Left colon (tissue), 2 donors: ENCODE measurements at places on chromosomes 7 and 10.

GRCh38 chr7:139106959-139107358 lies 2.6 kb downstream of the ZC3HAV1 start:
- DNase-seq, result no peak

DNA sequence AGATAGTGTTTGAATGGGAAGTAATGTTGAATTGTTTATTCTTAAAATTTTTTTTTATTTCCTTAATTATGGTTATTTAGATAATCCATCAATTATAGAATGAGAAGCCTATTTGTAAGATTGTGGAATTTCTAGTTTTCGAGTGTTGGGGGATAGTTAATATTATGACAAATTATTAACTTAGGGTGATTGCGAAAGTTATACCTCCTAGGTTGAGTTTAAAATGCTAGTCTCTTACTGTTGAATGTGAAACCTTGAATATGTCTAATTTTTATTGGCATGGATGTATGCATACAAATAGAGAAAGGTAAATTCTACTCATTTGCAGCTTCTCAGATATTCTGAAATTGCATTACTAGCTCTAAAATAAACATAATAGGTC lies 43.2 kb downstream of the BICC1 start:
- DNase-seq, result no peak

DNA sequence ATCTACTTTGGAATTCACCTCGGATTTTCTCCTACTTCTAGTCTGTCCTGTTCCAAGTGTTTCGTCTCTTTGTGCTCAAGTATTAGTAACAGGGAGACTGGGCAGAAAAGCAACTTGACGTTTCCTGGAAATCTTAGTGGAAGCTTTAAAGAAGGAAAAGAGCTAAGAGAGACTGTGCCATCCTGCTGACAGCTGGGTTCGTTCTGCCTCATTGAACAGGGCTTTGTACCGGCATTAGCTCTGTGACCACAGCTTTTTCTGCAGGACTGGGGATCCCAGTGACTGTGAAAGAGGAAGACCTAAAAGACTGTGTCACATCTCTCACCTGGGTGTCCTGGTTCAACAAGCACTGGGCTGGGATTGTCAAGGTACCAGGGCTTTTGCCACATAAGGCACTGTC lies 70.8 kb upstream of the CDCA7L start:
- no peak for DNase-seq

DNA sequence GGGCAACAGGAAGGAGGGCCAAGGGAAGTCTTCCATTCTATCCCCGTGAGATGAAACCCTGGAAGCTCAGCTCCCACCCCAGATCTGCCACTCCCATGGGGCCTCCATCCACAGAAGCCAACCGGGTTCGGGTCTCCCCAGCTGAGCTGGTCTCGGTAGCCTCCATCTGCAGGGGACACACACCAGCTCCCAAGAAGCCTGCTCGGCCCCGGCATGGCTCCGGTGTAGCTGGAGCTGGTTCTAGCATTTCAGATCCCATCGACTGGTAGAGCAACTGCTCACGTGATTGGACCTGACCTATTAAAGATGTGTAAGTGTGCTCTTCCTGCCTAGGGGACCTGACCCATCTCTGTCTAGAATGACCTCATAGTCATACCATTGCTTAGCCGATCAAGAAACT lies 138.0 kb downstream of the PRKAG2 start:
- DNase-seq, result no peak

DNA sequence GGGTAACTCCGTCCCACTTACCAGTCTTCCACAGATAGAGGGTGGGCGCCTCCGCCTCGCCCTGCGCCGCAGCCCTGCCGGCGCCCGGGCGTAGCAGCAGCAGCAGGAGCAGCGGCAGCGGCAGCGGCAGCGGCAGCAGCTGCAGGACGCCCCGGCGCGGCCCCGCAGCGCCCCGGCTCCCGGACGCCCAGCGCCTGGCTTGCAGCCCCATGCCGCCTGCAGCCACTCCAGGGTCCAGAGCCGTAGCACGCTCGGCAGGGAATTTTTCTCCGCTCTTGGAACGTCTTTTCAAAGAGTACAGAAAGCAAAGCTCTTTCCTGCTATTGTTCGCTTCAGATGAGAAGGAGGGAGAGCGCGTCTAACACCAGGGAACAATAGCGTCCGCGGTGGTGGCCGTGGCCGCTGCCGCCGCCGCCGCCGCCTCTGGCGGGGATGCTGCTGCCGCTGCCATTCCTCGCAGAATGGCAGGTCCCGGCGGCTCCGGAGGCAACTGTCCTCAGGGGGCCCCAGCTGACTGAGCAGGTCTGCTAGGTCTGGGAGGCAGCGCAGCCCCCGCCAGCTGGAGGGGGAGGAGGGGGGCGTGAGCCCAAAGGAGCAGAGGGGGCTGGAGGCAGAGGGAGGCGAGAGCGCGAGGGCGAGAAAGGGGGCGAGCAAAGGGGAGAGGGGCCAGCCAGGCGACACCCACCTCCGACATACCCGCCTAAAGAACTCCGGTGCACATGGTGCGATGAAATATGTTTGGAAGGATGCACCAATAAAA lies at the start of gene THSD7A:
Gene THSD7A, minus strand, starts transcription at position 463 of the 760 bp plus-strand sequence. Its CDS starts 252 bp downstream, at position 211.
- DNase-seq, result no peak

- no peak for DNase-seq
These were observed 36.6 kb downstream of the TCERG1L start for GRCh38 chr10:131274883-131275282.

GRCh38 chr7:83259064-83259463 lies 96.4 kb upstream of the PCLO start:
- DNase-seq, result no peak

DNA sequence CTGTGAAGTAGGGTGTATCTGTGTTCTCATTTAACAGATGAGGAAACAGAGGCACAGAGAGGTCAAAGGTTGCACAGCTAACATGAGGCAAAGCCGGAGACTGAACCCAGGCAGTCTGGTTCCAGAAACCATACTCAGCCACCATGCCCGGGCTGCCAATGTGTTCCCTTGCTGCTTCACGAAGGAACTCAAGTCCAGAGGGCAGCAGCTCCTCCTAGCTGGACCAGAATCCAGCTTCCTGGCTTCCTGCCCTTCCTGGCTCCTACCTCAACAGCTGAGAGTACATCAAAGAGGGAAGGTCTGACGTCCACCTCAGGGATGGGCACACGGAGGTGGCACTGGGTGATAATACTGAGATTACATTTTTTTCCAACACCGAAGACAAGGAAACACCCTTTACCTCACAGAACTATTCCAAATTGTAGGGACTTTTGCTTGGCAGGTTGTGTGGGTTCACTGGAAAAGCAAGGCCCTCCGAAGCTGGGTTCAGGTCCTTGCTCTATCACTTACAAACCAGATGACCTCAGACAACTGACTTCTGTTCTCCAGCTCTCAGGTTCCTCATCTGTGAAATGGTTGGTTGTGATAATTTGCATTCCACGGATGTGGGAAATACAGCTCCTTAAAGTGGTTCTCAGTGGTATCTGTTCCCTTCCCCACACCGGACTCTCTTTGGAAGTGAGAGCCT lies 154.1 kb upstream of the ZMIZ1 start:
- DNase-seq, result no peak

DNA sequence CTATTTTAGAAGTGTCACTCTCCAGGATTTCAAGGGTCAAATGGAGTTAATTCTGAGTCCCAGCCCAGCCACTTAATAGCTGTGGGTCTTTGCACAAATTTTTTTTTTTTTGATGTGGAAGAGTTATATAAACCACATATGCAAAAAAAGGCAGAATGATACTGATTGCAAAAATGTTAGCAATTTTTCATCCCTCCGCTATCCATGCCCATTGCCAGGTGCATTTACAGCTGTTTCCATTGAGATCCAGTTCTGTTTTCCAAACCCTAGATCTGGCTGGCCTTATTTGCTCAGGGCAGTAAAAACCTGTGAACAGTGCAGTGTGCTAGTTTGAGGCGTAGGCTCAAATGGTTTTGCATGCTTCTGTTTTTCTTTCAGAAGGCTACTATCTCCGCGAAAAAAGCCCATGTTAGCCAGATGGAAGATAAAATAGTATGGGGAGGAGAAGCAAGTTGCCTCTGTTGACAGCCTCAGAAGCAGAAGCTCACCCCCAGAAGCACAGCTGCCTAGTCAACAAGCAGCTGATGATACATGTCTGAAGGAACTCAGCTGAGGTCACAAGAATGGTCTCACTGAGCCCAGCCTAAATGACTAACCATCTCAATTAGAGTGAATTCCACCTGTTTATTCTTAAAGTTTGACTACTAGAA lies 997 bp upstream of the ZNF138 start:
- DNase-seq, result no peak

DNA sequence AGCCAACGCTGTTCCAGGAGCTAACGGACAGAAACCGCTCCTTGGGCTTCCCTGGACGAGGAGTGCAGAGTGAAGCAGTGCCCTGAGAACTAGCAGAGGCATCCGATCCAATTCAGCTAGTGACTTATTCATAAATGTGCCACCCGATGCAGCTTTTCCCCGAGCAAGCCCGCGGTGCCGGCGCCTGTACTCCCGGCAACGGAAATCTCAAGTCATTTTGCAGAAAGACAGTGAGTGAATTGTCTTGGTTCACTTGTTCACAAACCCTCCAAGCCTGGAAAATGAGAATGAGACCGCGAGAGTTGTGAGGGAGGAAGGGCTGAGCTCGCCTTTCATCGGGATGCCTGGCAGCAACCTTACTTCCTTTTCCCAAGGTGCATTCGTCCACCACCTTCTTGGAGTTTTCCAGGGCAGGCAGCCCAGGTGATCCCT lies 87.5 kb downstream of the COBL start:
- DNase-seq, result no peak

DNA sequence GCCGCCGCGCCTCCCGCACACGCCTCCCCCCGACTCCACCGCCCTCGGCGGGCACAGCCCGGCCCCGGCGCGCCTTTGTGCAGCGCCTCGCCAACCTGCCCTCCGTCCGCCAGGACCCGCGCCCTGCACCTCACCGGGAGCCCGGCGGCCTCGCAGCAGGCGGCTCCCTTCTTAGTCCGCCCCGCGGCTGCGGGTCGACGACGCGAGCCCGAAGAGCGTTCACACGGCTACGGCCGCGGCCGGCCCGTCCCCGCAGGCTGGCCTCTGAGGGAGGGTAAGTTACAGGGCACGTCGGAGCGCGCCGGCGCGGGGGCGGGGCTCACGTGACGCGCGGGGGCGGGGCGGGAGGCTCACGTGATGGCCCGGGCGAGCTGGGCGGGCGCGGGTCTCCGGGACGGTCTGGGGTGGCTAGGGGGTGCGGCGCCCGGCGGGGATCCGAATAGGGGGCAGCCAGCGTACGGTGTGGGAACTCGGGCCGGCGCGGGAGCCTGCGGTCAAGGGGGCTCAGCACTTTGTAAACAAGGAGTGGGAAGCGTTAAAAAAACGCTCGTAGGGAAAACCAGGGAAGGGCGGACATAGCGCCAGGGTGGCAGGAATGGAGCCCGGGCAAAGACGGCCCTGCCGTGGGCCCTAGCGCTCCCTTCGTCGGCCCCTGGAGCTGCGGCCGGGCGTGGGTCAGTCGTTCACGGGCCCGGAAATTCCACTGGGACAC lies at the start of gene ARHGAP12:
Gene ARHGAP12, minus strand, starts transcription at position 283 of the 712 bp plus-strand sequence. CDS start 19,976 bp downstream, outside the sequence.
- DNase-seq, result peak; percentile 89

GRCh38 chr10:78539247-78539766 lies 505.6 kb downstream of the RPS24 start:
- DNase-seq, result no peak

GRCh38 chr10:94123258-94123995 lies 129.7 kb downstream of the PLCE1 start:
- no peak for DNase-seq

DNA sequence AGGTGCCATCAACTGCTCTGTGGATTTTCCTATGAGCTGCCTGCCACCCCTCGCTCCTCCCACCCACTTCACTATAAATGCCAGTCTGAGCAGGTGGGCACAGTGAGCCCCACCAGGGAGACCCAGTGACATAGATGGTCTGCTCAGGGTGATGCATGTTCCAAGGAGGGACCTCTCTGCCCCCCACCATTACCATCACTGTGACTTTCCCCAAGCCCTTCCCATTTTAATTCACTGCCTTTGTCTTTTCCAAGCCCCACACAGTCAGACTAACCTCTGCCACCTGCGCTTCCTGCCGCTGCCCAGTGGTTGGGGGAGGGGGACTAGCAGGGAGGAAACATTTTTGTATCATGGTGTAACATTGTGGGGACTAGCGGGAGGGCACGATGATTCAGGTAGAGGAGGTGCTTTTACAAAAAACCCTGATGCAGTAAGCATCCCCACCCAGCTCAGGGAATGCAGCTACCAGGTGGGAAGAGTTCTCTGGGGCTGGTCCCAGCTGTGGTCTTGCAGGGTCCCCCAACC lies 24.6 kb downstream of the PRSS2 start:
- DNase-seq, result peak; percentile 30
